Thoracic aorta endothelial cell (primary cell): ENCODE measurements at places on chromosomes 5 and 9. TPM values are rescaled to one million over a fixed set of nuclear protein-coding genes. Genes with fewer than 3 reads are reported as not detected.

The HRH2 gene
- total RNA-seq, result 1.7 TPM in 1 of 2 replicates, not detected in the other

The TYRP1 gene
- 0.66 TPM in 1 of 2 replicates, not detected in the other for total RNA-seq

The TAS2R1 gene
- total RNA-seq, result not detected in 2 replicates

The SPARC gene
- total RNA-seq, result 932 and 1,783 TPM in 2 replicates

The NR5A1 gene
- not detected in 2 replicates for total RNA-seq

The PCA3 gene
- 2.0 and 2.2 TPM in 2 replicates for total RNA-seq

The MUSK gene
- 0.53 TPM in 1 of 2 replicates, not detected in the other for total RNA-seq

The LCN15 gene
- total RNA-seq, result not detected in 2 replicates

The NR2F1 gene
- total RNA-seq, result 35.6 and 39.2 TPM in 2 replicates

The DBH gene
- total RNA-seq, result not detected in 2 replicates

The SHOC1 gene
- total RNA-seq, result not detected in 2 replicates

The PDE6A gene
- not detected in 2 replicates for total RNA-seq

The GAPVD1 gene
- total RNA-seq, result 96.2 and 101 TPM in 2 replicates

The PCDHGB5 gene
- 9.1 and 13.4 TPM in 2 replicates for total RNA-seq

The TAF11L10 gene
- not detected in 2 replicates for total RNA-seq

The AJM1 gene
- total RNA-seq, result 0.66 and 0.72 TPM in 2 replicates

The TXNDC8 gene
- not detected in 2 replicates for total RNA-seq

The COL5A1 gene
- 51.0 and 109 TPM in 2 replicates for total RNA-seq

The LRRC19 gene
- not detected in 2 replicates for total RNA-seq

The TPPP gene
- under 0.01 and 0.36 TPM in 2 replicates for total RNA-seq

The CDH9 gene
- total RNA-seq, result not detected in 2 replicates

The BTNL8 gene
- not detected in 2 replicates for total RNA-seq

The LCN1 gene
- not detected in 2 replicates for total RNA-seq

The ANKRD31 gene
- total RNA-seq, result under 0.01 and 0.07 TPM in 2 replicates

The COL27A1 gene
- 19.4 and 23.2 TPM in 2 replicates for total RNA-seq

The GPRIN1 gene
- total RNA-seq, result 7.2 and 7.7 TPM in 2 replicates

The HMHB1 gene
- total RNA-seq, result not detected in 2 replicates

The DND1 gene
- total RNA-seq, result 0.43 and 0.53 TPM in 2 replicates

The FBP1 gene
- total RNA-seq, result 1.6 and 13.2 TPM in 2 replicates
